Lung (tissue), 17 donors: ENCODE measurements at places on chromosomes 7 and 10.

GRCh38 chr7:43249823-43250145 is 137.3 kb downstream of the HECW1 start:
- DNase-seq: peak; percentile 33

GRCh38 chr10:132229834-132230556 is 43.2 kb downstream of the DPYSL4 start:
- DNase-seq: no peak

GRCh38 chr10:5589661-5590511 is 65.1 kb downstream of the CALML3 start:
- no peak for DNase-seq

GRCh38 chr7:95758187-95758586 is 14.2 kb upstream of the DYNC1I1 start:
- DNase-seq: no peak

DNA sequence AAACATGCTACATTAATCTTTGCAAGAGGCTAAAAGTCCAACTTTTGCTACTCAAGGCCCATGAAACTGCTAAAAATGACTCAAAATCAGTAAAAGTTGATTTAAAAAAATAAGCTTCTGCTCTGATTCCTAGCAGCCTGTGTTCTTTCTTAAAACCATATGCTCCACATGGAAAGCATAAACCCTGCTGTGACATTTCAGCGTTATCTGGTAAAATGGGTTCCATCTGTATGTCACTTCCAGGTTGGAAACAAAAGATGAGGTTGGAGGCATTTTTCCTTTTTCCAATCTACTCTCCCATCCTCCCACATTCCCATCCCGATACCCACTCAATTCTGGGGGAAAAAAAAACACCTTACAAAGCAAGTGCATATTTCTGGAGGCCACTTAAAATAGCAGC is 439.5 kb downstream of the NEBL start:
- no peak for DNase-seq

DNA sequence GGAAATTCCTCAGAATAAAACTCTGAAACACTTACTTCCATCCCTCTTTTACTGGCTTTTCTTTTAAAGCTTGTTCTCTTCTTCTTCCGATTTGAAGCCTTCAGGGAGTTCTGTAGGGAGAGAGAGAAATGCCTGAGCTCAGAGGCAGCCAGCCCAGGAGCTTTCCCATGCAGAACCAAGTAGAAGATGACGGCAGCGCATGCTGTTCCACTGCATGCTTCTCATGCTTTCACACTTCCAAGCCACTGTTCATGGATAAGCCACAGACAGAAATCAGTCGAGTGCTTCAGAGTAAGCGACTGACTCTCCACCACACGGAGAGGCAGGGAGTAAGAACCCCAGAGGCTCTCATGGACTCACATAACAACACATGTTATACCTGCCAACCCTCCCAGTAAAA is 237.3 kb downstream of the DGKI start:
- DNase-seq: no peak

GRCh38 chr7:117673367-117673766 is 193.5 kb downstream of the CFTR start:
- DNase-seq: peak; percentile 51

GRCh38 chr7:47806701-47807103 is 141.6 kb downstream of the PKD1L1 start:
- no peak for DNase-seq

DNA sequence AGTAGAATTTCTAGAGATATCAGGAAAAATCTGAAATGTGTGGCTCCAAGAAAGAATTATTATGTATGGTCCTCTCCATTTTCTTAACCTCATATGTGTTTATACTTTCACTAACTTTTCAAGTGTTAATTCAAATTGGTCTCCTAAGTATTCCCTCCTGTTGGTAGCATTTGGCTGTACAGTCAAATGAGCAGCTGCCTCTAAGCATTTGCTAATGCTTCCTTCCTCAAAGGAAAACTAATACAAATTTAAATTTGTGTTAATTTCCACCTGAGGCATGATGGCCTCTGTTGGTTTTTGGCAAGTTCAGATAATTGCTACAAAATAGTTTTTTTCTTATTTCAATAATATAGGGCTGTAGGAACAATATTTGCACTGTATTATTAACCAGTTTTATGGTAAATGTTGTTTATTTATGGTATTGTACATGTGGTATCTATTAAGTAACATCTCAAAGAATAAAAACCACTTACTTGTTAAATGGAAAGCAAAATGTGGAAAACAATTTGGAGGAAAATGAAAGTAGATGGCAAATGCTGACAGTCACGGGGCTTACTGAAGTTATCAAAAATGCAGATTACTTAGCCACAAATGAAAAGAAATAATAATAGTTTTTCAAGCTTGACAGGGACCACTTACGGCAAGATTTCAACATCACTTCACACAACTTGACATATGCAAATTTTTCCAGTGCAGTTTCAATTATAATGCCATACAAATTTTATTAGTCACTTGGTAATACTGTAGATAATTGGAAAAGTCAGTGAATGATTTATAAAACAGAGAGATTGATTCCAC is 299.3 kb upstream of the MEOX2 start:
- DNase-seq: no peak

DNA sequence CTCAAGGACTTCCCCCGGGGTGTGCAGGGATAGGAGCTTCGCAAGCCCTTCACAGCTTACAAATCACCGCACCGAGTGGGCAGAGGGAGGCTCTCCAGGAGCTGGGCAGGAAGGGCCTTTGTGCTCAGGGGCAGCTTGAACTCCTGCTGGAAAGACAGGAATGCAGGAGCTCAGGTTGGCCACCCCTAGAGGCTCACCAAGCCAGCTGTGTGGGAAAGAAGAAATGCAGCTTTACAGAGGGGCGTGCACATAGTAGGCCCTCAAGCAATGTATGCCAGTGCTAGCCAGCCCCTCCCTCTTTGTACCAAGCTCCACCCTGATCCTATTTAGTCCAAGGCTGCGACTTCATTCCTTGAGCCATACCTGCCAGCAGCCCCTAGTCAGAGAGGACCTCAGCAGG is 26.1 kb downstream of the STRA8 start:
- no peak for DNase-seq
